ENCODE measurements at places on chromosomes 2 and 18. TPM values are rescaled to one million over a fixed set of nuclear protein-coding genes. Genes with fewer than 3 reads are reported as not detected.

Gene AMMECR1L
- 14.3 TPM for total RNA-seq

Gene PHOSPHO2
- 2.6 TPM for total RNA-seq

Gene ST8SIA3
- not detected for total RNA-seq

Gene REL
- total RNA-seq, result 38.1 TPM

Gene ASB18
- total RNA-seq, result not detected

Gene DGKD
- 46.4 TPM for total RNA-seq

Gene MTCL1
- 0.40 TPM for total RNA-seq

DNA sequence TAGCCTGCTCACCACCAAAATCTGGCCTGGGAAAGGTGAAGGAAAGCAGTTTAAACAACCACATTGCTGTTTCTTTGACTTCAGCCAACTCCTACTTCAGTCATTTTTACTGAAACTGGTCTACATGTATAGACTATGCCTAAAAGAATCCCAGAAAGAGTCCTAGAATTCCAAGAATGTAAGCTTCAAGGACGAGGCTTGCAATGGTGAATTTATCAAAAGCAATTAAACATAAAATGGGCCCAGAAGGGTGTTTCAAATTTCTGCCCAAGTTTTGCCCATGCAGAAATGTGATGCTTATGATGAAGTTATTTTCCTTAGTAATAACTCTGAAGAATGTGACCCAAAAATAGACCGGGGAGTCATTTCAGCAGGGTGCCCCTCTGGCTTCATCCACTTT is 16.6 kb downstream of the EN1 start:
- peaks cover 49% of the 10 kb centered on the region for H3K27me3 ChIP-seq
- DNase-seq, result no peak
- H3K4me1 ChIP-seq, result peaks cover 7% of the 10 kb centered on the region
- no peak overlapping the region for H3K27ac ChIP-seq
- no peak overlapping the region for H3K4me3 ChIP-seq
- no peaks in the 10 kb centered on the region for H3K36me3 ChIP-seq

DNA sequence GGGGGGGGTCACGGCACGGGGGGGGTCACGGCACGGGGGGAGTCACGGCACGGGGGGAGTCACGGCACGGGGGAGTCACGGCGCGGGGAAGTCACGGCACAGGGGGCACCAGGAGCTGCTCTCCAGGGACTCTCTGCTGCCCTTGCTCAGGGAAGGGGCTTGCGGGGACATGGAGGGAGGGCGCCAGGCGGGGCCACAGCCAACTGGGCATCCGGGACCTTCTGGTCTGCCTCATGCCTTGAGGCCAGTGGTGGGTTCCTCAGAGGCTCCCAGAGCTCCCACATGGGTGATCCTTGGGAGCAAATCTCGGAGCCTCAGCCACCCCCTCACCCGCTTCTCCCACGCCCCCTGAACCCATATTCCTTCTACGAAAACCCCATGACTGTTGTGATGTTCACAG is 55.8 kb upstream of the TMEM18 start:
- peaks cover 14% of the 10 kb centered on the region for H3K27me3 ChIP-seq
- no peak for DNase-seq
- no peaks in the 10 kb centered on the region for H3K4me1 ChIP-seq

- H3K27me3 ChIP-seq, result peaks cover 2% of the 10 kb centered on the region
- no peaks in the 10 kb centered on the region for H3K36me3 ChIP-seq
- no peak for DNase-seq
- no peak overlapping the region for H3K4me3 ChIP-seq
- no peak overlapping the region for H3K27ac ChIP-seq
Measured at GRCh38 chr2:218885981-218886947, 5.6 kb downstream of the WNT10A start.

GRCh38 chr18:55269622-55270021 is 310.4 kb upstream of the CCDC68 start:
- no peak overlapping the region for H3K27ac ChIP-seq
- H3K36me3 ChIP-seq, result no peaks in the 10 kb centered on the region
- H3K27me3 ChIP-seq, result no peaks in the 10 kb centered on the region
- H3K4me1 ChIP-seq, result no peaks in the 10 kb centered on the region

GRCh38 chr2:104849618-104850141 is 4.2 kb upstream of the POU3F3 start:
- no peak overlapping the region for H3K4me3 ChIP-seq
- DNase-seq, result peak; percentile 76
- no peak overlapping the region for H3K27ac ChIP-seq
- H3K36me3 ChIP-seq, result peaks cover 4% of the 10 kb centered on the region

DNA sequence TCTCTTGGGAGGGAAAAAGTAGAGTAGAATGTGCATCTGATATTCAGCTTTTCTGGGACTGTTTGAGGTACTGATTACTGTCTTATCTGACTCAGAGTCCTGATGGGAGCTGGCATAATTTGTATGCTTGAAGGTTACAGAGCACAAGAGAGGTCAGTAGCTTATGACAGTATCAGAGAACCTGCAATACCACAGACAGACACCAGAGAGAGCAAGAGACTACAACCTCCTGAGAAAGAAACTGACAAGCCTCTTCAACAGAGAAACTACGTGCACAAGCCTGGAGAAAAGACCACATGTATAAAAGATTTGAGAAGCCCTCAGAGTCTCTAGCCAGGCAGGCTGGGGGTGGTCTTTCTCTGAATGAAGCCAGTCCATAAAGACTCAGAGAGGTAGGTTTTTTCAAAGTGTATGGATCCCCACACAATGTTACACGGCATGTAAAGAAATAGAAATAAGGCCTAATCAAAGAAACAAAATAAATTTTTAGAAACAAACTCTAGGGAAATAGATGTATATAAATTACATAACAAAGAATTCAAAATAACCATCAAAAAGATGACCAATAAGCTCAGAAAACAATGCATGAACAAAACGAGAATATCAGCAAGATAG is 568.3 kb downstream of the LRRTM4 start:
- no peak overlapping the region for H3K4me3 ChIP-seq
- no peak for DNase-seq
- H3K27me3 ChIP-seq, result no peaks in the 10 kb centered on the region

- H3K4me1 ChIP-seq, result peaks cover 5% of the 10 kb centered on the region
- H3K4me3 ChIP-seq, result no peak overlapping the region
- no peak for DNase-seq
- H3K36me3 ChIP-seq, result no peaks in the 10 kb centered on the region
- H3K27ac ChIP-seq, result no peak overlapping the region
- H3K27me3 ChIP-seq, result peaks cover 53% of the 10 kb centered on the region
Measured at GRCh38 chr2:85761512-85761944, 7.7 kb downstream of the ATOH8 start.

GRCh38 chr2:70668432-70668831 is 99.6 kb downstream of the ADD2 start:
- H3K27me3 ChIP-seq, result no peaks in the 10 kb centered on the region
- no peak overlapping the region for H3K4me3 ChIP-seq
- H3K27ac ChIP-seq, result no peak overlapping the region
- peaks cover 12% of the 10 kb centered on the region for H3K4me1 ChIP-seq

DNA sequence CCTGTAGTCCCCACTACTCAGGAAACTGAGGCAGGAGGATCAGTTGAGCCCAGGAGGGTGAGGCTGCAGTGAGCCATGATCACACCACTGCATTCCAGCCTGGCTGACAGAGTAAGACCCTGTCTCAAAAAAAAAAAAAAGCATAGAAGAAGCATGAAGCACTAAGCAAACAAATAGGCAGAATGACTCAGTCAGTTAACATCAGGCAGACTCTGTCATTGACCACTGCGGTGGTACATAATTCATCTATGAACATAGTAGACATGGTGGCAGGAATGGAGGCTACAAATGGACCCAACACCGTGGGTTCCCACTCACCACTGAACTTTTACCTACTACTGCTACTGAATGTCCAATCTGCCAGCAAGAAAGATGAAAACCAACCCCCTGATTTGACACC is 7.6 kb upstream of the ASXL2 start:
- peaks cover 1% of the 10 kb centered on the region for H3K27me3 ChIP-seq
- no peaks in the 10 kb centered on the region for H3K36me3 ChIP-seq
- no peak for DNase-seq
- H3K4me3 ChIP-seq, result no peak overlapping the region

DNA sequence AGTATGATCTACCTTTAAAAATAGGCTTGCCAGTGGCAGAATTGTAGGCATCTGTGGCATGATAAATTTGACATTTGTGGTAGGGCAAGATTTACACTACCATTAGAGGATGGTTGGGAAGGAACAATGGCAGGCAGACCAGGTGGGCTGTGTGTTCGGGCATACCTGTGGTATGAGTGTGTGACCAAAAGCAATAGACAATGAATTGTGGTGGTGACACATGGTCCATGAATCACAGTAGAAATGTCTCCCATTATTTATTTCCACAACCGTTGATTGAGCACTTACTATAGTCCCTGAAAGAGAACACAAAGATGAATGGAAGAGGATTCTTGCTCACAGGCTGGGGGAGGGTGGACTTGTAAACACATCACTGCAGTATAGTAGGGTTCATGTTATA is 29.9 kb upstream of the RUFY4 start:
- H3K36me3 ChIP-seq, result peaks cover 2% of the 10 kb centered on the region
- peaks cover 7% of the 10 kb centered on the region for H3K27me3 ChIP-seq
- peaks cover 20% of the 10 kb centered on the region for H3K4me1 ChIP-seq
- no peak overlapping the region for H3K4me3 ChIP-seq

DNA sequence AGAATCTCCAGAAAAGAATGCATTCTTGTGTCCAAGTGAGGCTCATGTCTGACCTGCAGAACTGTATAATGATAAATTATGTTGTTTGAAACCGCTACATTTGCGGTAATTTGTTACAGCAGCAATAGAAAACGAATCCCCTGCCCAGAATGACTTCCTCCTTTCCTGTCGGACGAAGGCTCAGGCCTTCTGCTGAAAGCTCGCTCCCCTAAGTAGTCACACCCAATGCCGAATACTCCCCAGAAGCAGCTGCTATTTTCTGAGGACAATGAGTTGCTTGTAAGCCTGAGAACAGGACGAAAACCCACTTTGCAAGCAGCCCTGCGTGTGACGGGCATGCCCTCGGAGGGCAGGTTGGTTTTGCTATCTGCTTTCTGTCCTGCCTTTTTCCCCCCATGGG is 27.7 kb upstream of the PTPN4 start:
- no peak for DNase-seq
- H3K36me3 ChIP-seq, result no peaks in the 10 kb centered on the region
- no peak overlapping the region for H3K4me3 ChIP-seq
- no peak overlapping the region for H3K27ac ChIP-seq
- no peaks in the 10 kb centered on the region for H3K4me1 ChIP-seq

DNA sequence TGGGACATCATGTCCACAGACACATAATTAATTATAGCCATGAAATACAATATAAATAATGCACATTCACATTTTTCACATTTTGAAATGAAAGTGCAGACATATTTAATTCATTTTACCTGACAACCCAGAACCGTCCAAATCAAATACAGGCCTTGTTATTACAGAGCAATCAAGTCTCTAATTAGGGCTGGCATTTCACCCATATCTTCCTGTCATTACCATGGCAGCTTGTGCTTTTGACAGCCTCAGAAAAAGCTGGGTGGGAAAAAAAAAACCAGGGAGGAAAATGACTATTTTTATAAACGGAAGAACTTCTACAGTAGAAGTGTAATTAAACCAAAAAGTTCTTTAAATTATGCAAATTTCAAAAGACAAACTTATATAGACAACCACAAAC is 436.4 kb downstream of the FBXO15 start:
- no peaks in the 10 kb centered on the region for H3K27me3 ChIP-seq
- H3K4me1 ChIP-seq, result no peaks in the 10 kb centered on the region
- H3K4me3 ChIP-seq, result no peak overlapping the region
- DNase-seq, result no peak

DNA sequence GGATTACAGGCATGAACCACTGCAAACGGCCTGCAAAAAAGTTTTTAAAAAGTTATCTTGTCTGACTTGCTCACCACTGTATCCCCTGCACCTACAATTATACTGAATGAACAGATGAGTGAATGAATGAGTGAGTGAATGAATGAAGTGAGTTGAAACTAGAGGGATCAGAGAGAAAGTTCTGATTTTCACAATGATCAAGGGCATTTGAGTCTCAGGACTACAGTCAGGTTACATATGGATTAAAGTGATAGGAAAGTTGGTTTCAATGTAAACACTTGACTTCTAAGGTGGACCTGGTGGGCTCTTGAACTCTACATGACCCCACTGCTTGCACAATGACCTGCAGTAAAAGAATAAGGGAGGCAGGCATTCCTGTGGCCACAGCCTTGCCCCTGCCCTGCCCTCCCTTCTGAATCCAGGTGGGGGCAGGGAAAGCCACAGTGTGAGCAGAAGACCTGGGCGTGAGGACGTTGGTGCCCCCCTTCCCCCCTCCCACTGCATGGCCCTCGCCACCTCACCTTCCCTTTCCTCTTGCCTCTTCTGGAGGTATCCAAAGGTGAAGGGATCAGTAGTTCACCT is 10.7 kb downstream of the C2orf80 start:
- no peaks in the 10 kb centered on the region for H3K36me3 ChIP-seq
- H3K4me1 ChIP-seq, result no peaks in the 10 kb centered on the region
- peaks cover 15% of the 10 kb centered on the region for H3K27me3 ChIP-seq
- no peak for DNase-seq
